Vagina (tissue), 2 donors: ENCODE measurements at places on chromosomes 11 and 22.

DNA sequence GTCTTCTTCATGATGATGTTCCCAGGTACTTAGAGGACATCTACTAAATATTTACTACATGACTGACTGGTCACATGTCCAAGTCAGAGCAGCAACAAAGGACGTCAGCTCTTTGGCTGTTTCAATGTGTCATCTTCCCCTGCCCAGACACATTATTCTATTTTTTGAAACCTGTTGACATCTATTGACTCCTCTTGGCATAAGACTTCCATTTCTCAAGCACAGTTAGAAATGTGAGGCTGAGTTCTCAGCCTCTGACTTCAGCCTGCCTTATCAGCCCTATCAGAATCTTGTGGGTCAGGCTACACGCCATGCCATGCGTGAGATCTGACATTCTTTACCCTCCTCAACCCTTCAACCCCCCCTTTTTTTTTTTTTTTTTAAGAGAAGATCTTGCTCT, 63.8 kb downstream of the SC5D start:
- DNase-seq, result no peak

GRCh38 chr22:45926433-45926832, 50.5 kb downstream of the WNT7B start:
- DNase-seq, result no peak

DNA sequence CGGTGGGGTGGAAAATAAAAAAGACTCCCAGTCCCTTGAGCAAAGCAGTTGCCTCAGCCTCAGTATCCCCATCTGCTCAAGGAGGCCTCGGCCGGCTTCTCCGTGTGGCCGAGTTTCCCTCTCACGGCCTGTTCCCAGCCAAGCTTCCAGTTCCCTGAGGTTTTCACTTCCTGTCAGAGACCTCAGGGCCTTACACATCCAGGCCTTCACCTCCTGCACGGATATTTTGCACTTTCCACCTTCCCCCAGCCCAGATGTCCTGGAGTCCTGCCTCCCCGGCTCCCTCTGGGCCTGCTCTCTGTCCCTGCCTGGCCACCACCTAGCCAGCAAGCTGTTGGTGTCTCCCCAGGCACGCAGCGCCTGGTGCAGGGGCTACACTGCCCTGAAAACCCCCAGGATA, 41.1 kb upstream of the CD82 start:
- no peak for DNase-seq

GRCh38 chr11:106794058-106794457, 224.2 kb downstream of the GUCY1A2 start:
- no peak for DNase-seq

DNA sequence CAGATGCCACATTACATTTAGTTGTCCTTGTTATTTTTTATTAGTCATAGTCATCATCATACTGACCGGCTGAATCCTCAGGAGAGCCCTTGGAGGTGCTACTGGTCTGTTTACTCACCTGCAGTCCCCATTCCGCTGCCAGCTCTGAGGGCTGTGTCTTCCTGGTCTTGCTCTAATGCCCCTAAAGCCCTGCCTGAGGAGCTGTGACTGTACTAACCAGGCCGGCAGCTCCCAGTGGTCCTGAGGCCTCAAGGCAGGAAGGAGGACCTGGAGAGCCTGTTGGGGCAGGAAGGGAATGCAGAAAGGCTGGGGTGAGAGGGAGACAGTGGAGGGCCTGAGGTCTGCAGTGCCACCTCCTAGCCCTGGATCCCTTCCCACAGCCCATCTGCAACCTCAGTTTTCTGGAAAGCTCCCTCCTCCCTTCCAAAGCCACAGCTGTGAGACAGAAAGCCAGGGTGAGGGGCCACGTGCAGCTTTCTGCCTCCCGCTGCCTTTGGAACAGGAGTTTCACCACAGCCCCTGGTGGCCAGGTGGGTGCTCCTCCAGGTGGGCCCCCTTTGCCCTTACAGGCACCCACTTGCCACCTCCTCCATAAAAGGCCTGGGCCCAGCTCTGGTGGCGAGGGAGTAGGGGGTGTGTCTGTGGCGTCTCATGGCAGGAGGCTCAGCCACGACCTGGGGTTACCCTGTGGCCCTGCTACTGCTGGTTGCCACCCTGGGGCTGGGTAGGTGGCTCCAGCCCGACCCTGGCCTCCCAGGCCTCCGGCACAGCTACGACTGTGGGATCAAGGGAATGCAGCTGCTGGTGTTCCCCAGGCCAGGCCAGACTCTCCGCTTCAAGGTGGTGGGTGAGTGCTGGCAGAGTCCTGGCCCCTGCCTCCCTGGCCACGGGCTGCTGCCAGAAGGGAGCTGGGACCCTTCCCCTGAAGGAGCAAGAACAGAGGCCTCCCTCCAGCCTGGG, at the start of gene ZP1:
Gene ZP1, plus strand, starts transcription at position 632 of the 960 bp plus-strand sequence. Its CDS starts 20 bp downstream, at position 652.
- no peak for DNase-seq

DNA sequence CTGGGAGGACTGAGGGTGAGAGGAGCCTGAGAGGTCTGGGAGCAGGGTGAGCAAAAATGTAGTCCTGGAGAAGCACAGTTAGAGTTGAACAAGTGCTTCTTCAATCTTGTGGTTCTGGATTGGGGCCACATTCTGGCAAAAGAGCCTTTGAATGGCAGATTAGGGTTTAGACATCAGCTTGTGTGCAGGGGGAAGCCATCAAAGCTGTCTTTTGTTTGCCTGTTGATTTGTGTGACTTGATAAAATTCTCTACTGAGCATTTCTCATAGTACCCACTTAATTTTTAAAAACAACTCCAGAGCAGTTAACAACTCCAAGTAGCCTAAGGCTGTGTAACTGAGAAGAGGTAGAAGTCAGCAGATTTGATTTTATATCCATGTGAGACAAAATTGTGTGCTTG, 166.2 kb downstream of the FAT3 start:
- DNase-seq, result no peak

- no peak for DNase-seq
Observed at GRCh38 chr11:65016705-65017104, 2.7 kb downstream of the ARL2 start.

- DNase-seq, result no peak
Observed at GRCh38 chr11:11534981-11535380, 86.8 kb downstream of the GALNT18 start.

DNA sequence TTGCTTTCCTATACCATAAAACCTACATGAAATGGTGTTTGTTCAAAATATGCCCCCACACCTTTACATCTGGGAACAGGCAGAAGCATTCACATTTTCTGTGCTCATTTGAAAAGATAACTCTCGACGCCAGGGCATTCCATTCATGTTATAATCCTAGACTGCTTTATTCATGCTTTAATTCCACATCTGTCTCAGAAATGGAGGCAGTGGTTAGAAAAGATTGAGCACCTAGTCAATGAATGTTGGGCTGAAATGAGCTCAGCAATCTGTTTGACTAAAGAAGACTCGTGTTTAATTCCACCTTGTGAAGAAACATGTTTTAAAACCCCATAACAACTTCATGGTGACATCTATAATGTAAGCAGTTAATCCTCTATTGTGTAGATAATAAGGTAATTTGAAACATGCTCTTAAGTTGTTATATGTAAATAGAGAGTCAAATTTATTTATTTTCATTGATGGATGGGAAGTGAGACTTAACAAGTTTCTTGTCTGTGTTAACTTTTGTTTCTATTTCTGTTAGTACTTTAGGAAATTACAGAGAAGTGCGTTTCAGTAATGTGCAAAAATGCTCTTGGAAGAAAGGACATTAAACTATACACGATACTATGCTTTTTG, 217.5 kb downstream of the DDX10 start:
- no peak for DNase-seq

GRCh38 chr22:28299309-28299708, 380.3 kb upstream of the PITPNB start:
- no peak for DNase-seq

GRCh38 chr11:21472261-21472660, 720.6 kb upstream of the ANO5 start:
- no peak for DNase-seq

- no peak for DNase-seq
Observed at GRCh38 chr11:34988294-34989255, 72.2 kb downstream of the PDHX start.

DNA sequence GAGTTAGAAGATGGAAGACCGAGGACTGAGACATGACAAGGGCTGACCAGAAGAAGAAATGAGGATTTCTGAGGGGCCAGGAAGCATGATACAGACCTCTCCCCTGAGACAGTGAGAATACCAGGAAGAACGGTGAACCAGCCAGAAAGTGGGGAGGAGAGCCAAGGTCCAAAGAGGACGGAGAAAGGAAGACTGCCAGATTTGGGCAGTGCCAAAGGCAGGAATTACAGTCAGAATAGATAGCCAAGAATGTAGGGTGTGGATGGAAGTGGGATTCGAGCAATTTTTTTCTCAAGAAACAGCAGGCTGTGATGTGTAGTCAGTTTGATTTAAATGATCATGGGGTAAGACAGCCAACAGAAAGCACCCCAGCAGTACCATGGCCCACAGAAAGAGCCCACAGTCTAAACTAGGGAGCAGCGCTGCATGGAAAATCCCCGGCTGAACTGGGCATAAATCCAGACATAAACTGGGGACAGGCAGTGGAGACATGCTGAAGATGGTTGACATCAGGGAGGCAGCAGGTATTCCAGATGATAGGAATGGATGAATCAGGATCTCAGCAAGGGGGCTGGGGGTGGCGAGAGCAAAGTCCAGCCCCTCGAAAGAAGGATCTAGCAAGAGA, 67.3 kb upstream of the BARX2 start:
- DNase-seq, result no peak

DNA sequence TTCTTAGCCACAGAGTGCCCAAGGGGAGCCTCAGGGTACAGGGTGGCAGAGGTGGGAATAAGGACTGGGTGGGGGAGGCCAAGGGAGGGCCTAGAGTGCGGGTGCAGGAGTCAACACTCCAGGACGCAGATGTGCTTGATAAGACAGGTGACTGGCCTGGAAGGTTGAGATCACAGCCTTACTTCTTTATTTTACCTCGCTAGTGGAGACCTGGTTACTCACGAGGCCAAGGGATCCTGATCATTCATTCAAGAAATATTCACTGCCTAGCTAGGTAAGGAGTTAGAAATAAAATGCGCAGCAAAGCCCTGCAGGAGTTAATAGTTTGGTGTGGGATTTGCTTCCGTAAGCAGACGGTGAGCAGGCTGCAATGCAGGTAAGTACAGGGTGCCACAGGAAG, 13.2 kb upstream of the PEX26 start:
- DNase-seq, result no peak

GRCh38 chr22:37195921-37196320, 7.9 kb upstream of the C1QTNF6 start:
- no peak for DNase-seq

DNA sequence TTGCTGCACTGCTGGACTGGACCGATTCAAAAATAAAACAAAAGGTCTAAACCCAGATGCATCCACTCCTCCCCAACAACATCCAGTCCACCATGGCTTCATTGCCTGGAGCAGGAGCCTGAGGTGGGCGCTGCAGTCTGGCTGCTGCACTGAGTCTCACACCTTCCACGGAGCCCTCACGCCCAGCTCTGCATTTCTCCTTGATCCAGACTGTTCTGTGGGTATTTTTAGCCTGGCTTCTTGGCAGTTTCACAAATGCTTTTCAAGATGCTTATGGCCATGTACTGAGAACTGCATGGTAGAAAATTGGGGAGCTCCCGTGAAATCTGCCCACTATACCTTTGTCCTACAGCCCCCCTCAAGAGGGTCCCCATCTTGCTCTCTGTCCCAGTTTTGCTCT, 53.3 kb upstream of the JAM3 start:
- DNase-seq, result no peak

DNA sequence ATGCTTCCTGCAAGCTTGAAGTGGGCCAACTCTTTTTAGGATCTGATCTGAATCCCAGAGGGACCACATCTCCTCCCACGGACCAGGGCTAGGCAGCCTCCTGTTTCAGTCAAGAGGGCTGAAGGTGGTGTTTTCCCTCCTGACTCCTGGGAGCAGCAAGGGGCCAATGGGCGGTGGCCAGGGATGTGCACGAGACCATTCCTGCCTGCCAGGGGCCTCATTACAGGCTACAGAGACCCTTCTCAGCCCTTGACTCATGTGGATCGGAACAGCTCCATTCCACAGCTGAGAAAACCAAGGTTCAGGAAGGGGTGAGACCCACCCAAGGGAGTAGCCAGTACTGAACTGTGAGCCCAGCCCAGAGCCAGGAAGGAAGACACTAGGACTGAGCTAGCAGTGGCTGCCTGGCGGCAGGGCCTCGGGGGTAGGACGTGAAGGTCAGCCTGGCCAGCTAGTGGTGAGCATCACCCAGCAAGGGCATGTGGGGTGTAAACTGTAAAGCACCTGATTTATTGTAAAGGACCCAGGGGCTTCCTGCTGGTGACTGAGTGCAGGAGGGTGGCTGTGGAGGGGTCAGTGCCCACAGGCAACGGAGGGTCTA, 3.4 kb upstream of the P2RY6 start:
- DNase-seq, result no peak
